Type B pancreatic cell (in vitro differentiated cells): ENCODE measurements at places on chromosomes 4 and X. TPM values are rescaled to one million over a fixed set of nuclear protein-coding genes. Genes with fewer than 3 reads are reported as not detected.

DNA sequence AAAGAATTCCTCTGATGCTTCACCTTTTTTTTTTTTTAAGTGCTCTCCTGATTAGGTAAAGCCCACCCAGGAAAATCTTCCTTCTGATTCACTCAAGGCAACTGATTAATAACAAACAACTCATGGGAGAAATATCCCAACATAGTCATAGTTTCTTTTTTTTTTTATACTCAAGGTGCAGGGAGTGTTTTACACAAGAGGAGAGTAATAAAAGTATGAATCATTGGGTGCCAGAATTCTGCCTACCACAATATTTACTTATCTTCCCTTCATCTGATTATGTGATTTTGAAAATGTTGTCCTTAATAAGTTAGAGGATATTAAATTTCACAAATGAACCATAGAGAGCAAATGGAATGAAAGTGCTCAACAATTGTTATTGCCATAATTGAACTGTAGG, 329.9 kb downstream of the TECRL start:
- DNase-seq: no peak

DNA sequence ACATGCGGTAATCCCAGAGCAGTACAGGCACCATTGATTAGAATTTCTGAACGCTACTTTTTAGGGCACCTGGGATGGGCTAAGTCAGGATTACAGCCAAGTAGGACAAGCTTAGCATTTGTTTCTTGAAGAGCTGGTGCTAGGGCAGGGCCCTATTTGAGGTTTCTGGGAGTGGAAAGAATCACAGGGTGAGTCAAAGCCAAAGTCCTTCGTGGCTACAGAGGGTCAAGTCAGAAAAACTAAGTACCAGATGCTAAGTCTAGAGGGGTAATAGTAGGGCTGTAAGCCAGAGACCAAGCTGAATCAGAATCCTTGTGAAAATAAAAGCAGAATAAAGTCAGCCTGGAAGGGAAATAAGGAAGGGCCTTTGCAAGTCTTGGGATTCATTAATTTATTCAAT, 448.6 kb downstream of the ZIC3 start:
- no peak for DNase-seq

DNA sequence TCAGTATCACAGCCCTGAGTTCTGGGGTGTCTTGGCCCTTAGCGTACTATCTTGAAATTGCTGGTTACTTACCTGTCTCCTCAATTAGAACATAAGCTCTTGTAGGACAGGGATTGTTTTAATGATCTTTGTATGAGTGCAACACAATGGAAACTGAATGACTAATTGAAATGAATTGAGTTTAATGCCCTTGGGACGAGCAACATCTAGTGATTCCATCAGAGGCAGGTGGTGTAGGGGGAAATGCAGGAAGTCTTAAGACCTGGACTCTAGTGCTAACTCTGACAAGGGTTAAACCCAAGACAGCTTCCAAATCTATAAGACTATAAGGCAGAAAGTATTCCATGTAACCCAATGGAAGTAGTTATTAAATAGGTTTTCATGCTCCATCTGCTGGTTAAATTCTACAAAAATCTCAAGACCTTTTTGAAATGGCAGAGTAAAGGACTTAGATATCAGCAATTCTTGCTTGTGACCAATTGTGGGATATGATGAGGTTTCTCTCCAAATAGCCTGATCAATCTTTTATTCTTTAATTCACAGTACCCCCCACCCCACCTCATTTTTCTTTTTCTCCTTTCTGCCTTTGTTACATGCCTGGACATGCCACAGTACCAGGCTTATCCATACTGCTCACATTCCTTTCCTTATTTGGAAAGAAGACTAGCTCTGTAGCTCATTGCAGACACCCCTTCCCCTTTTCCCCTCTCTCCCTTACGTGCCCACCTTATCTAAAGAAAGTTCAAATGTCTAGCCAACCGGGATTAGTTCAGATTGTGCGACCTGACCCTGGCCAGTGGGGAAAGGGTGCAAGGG, 340.8 kb downstream of the PAPSS1 start:
- no peak for DNase-seq

Gene MAGEB4
- total RNA-seq: not detected in 2 replicates

GRCh38 chrX:23052324-23052723, 52.6 kb downstream of the DDX53 start:
- DNase-seq: no peak

Gene KCNE5
- total RNA-seq: 1.7 and 2.7 TPM in 2 replicates

Gene FAM184B
- 0.12 TPM in 2 replicates for total RNA-seq

- no peak for DNase-seq
These were observed 140.9 kb downstream of the BCOR start for GRCh38 chrX:39956803-39957394.

Gene RXFP1
- total RNA-seq: 0.07 TPM in 1 of 2 replicates, not detected in the other

DNA sequence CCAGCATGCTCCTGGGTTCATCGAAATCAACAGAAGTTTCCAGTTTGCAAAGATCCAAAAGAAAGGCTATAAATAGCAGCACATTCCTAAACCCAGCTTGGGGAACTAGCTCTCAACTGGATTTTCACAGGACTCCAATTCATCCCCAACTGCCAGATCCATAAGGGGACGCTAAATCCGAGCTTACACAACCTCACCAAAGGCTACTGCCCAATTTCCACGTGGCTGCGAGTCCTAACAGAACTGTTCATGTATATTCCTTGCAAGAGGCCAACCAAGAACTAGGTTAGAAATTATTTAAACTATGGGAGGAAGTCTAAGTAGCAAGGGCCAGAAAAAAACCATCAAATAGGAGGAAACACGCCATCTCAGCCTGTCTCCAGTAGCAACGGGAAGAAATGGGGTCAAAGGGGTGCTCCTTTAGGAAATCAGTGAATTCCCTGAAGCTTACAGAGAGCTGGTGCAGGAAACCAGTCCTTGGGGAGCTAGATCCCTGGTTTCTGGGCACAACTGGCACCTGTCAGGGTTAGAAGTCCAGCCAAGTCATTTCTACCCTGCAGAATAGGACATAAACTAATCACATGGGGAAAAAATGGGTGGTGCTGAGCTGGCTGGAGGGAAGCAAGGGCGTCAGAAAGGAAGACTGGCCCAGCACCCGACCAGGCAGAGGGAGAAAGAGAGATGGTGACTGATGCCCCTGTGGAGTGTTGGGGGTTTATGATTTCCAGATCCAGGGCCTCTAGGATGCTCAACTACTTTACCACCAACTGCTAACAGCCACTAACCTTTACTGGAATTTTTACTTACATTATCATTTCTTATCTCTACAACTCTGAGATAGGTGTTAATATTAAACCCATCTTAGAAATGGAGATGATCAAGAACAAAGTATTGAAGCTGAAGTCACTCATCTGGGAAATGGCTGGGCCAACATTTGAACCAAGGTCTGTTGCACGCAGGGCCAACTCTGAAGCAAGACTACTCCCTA, 20.5 kb downstream of the RELL1 start:
- no peak for DNase-seq

Gene ZNF141
- 22.9 and 31.7 TPM in 2 replicates for total RNA-seq

DNA sequence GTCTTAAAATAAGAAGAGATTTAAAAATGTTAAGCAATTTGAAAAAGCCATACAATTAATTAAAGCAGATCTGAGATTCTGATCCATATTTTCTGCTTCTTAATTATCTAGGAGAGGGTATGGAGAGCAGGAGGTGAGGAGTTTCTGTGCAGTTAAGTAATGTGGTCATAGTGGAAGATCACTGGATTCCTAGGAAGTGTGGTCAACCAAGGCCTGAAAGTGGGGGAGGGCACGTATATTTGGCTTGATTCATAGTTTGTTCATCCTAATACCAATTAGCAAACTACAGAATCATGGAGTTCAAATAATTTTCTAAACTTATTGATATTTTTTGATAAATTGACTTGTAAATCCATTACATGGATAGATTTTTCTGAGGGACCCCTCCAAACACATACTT, 768.3 kb downstream of the RAPGEF2 start:
- no peak for DNase-seq

GRCh38 chr4:153283260-153283659, 61.2 kb upstream of the MND1 start:
- DNase-seq: no peak

Gene L1CAM
- total RNA-seq: 2.9 and 12.6 TPM in 2 replicates

GRCh38 chr4:182729516-182729915, 187.7 kb downstream of the DCTD start:
- no peak for DNase-seq

GRCh38 chr4:94551643-94552564, 100.2 kb downstream of the PDLIM5 start:
- no peak for DNase-seq

Gene LRP2BP
- total RNA-seq: 0.74 and 1.0 TPM in 2 replicates

Gene SPINK2
- 0.87 and 4.6 TPM in 2 replicates for total RNA-seq

DNA sequence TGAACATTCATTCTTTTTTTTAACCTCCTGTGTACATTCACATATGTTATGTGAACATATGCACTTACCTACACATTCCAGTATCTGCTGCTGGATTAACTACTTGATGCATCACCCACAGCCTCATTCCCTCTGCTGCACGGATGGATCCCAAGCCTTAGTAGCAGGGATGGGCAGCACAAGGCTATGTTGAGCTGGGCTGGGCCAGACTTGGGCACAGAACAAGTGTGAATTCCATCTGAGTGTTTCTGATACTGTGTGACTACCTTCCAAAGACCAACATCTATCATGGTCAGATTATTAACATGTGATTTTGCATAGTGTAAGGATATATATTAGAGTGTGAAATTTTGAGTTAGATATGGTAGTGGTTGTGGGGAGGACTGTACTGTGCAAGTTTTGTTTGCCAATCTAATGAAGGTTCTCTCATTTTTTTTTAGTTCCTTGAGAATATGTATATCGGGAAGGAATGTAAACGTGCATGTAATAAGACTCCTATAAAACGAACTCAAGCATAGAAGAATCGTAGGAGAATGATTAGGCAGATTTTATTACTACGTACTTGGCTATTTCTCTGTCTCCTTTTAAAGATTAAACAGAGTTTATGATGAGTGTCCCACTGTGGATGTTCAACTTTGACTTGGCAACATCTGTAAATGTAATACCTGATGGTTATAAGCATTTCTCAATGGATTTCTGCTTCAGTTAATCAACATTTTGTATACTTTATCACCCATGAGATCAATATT, 23.4 kb upstream of the STBD1 start:
- no peak for DNase-seq
